Stimulated activated naive B cell treated with anti-CD40 and anti-IgM and Interleukin-4, amounts not matched to agents 10 μg/mL and 1 μg/mL and 100 μg/mL, for 72 hours (primary cell): ENCODE measurements at places on chromosomes 16 and 17.

- no peak for DNase-seq
Measured at GRCh38 chr16:59190731-59191130, 456.6 kb upstream of the GOT2 start.

- no peak for DNase-seq
Measured at GRCh38 chr17:42830971-42831370, 2.2 kb upstream of the PSME3 start.

DNA sequence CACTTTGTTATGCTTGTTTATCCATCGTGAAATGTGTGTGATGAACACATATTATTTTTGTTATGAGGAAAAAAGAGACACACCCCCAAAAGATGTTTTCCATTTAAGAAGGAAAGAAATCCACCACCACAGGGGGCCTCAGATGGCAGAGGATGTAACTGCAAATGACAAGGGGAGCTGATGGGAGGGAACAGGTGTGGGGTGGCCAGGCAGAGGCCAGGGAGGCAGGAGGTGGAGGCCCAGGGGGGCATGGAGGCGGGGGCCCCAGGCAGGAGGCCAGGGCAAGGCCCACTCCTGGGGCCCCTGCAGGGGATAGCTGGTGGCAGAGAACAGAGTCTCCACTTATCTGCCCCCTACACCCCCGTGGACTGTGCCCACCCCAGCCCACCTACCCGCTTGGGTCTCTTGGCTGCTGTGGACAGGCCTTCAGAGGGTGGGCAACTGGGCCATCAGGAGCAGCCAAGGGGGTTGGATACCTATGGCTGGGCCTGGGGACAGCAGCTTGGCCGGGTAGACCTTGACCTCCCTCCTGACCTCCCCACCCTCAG is 28.0 kb downstream of the PPL start:
- DNase-seq, result no peak

DNA sequence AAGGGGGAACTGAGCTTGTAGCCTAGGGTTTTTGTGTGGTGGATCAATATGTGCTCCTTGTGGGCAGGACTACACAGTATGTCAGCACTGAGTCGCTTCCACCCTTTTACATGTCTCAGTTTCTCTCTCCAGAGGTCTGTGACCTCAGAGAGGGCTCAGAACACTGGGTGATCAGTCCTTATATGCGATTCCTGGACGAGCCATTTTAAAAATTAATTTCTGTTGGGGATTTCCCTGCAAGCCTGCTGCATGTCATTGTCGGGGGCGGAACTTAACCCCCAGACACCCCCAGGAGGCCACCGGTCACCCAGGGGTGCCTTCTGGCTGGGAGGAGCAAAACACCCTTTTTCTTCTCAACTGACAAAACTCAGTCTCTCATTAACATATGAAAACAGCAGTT is 14.1 kb downstream of the DHRS7B start:
- no peak for DNase-seq

- DNase-seq, result no peak
Measured at GRCh38 chr17:68292689-68293040, 1.4 kb downstream of the ARSG start.

GRCh38 chr17:62119373-62119772 is 54.3 kb upstream of the MED13 start:
- DNase-seq, result no peak

DNA sequence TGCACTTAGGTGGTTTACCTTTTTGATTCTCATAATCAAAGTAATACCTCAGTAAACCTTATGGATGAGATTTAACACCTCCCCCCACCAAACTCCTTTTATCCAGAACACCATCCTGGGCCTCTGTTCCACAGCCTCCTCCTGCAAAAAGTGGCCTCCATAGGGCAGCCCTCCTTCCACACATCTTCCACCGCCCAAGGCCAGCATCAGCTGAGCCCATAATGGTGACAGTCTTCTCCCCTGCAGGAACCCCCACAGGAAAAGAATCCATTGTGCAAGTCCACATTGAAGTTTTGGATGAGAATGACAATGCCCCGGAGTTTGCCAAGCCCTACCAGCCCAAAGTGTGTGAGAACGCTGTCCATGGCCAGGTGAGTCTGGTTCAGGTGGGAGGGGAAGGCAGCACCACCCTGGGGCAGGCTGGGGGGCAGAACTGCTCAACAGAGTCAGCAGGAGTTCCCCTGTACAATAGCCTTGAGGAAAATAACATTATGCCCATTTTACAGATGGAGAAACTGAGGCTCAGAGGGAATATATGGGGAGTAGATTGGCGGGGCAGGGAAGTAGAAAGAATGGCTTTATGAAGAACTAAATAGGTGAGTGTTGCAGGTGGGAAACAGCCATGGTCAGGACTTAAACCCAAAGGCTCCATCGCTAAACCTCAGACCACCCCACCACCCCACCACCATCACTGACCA is 29.2 kb upstream of the BEAN1 start:
- DNase-seq, result no peak
